ENCODE measurements at places on chromosomes 1 and 21. TPM values are rescaled to one million over a fixed set of nuclear protein-coding genes. Genes with fewer than 3 reads are reported as not detected.

The PTPN7 gene
- polyA plus RNA-seq = 0.98 TPM

DNA sequence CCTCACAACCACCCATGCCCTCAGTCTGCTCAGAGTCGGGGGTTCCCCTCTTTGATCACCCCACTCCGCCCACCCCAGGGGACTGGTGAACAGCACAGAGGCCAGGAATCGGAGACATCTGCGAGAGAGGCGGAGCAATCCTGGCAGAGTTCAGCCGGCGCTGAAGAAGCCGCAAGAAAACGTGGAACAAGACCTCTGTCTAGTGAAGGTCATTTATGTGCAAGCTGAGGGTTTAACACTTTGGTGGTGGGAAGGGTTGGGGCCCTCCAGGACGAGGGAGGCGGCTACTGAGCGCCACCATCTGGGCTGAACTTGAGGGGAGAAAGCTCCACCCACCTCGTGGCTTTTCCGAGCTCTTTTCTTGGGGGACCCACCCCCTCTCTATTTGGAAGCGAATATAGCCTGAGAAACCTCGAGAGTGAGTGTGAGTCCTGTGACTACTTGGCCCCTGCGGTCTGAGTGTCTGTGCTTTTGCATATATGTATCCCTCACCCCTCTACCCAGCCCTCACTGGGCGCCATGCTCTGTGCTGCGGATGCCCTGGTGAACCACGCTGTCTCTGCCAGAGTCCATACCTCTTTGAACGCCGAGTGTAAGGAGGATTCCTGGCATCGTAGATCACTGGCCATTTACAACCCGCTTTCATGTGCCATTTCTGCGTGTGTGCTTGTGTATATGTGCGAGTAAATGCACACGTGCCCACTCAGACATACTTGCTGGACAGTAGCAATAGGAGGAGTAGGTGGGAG, 1.2 kb upstream of the EPHA10 start:
- no peak for DNase-seq

The APCS gene
- polyA plus RNA-seq = not detected

DNA sequence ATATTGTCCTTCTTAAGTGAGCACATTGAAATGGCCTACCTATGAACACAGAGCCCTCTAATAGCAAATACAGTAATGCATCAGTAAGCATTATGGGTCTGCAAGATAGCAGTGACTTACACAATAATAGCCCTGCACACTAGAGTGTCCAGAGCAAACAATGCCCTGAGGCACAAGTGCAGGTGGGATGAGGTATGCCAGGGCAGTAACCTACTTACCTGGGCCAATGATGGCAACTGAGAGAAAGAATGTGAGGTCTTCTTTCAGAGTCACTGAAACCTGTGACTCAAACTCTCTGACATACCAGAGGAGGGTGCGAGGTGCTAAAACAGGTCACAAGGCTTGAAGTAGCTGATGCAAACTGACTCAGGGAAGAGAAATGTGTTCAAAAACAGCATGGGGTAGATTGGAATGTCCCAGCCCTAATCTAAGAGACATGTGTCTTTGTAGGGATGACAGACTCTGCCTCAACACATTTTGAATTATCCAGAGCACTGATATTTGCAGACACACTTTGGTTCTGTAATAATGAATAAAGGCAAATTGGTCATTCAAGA, 168.5 kb upstream of the RUNX1 start:
- no peak for DNase-seq

The MCOLN3 gene
- polyA plus RNA-seq = 5.7 TPM

GRCh38 chr1:67882196-67882958, 49.1 kb upstream of the GNG12 start:
- no peak for DNase-seq

GRCh38 chr1:236397173-236397759, 3.2 kb downstream of the EDARADD start:
- no peak for DNase-seq

The NBPF6 gene
- not detected for polyA plus RNA-seq

DNA sequence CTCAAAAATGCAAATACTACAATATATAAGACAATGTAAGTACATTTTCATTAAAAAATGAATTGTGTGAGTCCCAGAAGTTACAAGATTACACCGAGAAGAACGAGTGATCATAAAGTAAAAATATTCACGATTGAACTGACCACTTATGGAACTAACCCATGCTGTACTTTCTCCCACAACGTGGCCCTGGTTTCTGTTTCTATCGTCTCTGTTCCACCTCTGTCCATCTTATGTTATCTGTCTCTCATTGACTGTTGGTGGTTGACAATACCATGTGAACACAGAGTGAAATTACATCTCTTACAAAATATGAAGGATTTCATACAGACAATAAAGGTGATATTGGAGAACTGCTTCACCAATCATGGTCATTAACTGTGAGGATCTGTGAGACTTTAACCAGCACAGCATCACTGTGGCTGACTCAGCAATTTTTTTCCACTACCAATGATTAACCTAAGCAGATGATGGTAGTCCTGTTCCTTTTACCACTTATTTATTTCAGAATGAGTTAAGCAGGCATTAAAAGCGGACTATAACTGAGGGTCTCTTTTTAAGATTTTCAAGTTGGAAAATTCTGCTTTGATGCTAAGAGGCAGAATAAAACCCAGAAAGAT, 165.1 kb downstream of the TGFB2 start:
- DNase-seq = no peak

DNA sequence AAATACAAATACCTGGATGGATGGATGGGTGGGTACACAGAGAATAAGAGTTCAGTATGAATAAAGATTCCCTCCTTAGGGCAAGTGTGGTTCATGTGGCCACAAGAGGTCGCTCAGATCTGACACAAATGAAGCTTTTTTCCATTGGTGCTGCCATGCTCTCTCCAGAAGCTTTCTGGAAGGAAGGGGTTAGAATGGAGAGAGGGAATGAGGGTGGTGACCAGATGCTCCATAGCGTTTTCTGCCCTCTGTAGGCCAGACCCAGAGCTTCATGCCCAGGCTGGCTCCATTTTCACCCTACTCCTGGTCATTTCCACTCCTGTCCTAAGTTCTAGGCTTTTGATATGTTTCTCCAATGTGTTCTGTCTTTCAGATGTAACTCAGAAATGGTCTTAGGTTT, 3.3 kb upstream of the FCRL6 start:
- no peak for DNase-seq

The TP73 gene
- polyA plus RNA-seq = 0.60 TPM

The CLCA1 gene
- not detected for polyA plus RNA-seq

The ARTN gene
- 2.6 TPM for polyA plus RNA-seq

DNA sequence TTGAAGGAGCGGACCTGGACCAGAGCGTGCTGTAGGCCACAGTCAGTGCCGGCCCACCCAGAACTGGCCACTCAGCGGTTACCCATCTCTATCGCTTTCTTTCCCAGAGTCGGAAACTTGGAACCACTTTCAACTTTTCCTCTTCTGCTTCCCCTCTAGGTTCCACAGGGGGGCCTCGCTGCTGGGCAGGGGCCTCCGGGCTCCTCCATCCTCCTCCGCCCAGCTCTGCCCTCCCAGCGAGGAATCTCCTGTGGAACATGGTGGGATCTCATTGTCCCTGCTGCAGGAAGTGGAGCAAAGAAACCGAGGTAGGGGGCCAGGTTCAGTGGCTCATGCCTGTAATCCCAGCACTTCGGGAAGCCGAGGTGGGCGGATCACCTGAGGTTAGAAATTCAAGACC, 139.2 kb downstream of the ETS2 start:
- DNase-seq = no peak

The EXO1 gene
- 14.0 TPM for polyA plus RNA-seq

The KRTAP13-2 gene
- not detected for polyA plus RNA-seq

The NBL1 gene
- 33.7 TPM for polyA plus RNA-seq

The AK5 gene
- 4.4 TPM for polyA plus RNA-seq

- no peak for DNase-seq
Measured at GRCh38 chr1:45381243-45381642, 41.0 kb upstream of the MUTYH start.

DNA sequence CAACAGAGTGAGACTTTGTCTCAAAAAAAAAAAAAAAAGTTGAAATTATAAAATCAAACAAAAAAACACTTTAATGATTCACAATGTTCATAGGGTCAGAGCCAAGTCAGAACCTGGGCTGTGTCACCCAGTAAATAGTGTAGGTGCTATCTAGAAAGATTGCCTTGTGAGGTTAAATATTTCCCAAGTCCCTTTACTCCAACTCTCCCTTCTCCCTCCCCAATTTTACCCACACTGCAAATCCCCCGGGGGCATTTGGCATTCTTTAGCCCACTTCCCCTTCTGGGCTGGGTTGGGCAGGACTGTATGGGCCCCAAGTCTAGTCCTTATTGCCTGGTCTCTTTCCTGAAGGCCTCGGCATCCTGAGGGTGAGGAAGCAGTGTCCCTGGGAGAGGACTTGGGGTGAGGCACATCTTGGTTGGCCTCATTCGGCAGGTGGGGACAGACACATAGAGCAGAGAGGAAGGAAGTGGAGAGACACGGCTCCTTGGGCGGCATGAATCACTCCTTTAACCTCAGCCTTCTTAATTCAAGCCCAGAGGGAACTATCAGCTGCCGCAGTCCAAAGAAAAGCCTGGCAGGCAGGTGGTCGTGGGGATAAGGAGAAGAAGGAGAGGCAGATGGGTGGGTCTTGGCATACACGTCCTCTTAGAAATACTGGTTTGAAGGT, 8.2 kb downstream of the ADORA1 start:
- DNase-seq = no peak

The ATP1A2 gene
- 4.1 TPM for polyA plus RNA-seq

The AKT3 gene
- polyA plus RNA-seq = 22.6 TPM

DNA sequence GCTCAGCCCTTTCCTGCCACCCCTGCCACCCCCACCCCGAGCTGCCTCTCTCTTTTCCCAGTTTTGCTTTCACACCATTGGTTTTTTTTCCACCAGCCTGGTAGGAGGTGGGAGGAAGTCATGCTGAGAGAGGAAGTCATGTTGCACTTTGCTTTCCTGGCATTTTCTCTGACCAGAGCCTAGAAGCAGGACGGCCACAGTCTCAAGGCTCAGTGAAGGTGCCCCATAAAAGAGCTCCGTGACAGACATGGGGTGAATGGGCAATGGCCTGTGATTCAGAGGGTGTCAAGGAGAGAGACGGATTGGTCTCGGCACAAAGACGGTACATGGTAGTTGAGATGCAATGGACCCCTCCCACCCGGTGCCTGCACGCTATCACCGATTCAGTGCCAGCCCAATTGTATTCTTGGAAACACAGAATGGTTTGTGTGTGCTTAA, 42.1 kb upstream of the DMRTB1 start:
- no peak for DNase-seq

DNA sequence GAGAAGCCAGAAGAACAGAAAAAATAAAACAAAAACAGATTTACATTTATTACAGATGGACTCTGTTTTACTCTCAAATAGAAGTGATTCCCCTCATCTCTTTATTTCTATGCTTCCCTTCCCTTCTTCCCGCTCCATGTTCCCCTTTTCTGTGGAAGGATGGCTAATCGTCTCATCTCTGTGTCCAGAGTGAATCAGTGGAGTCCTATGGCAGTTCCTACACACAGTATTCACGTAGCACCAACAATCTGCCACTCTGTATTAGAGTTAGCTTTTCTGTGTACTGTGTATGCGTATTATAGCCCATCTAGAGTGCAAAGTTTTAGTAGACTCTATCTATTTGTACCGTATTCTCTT, 6.8 kb upstream of the ERO1B start:
- no peak for DNase-seq

The IL19 gene
- polyA plus RNA-seq = 0.82 TPM

The KLF17 gene
- not detected for polyA plus RNA-seq

The TEDDM1 gene
- 0.12 TPM for polyA plus RNA-seq

GRCh38 chr1:156103521-156103947, 11.0 kb upstream of the LMNA start:
- DNase-seq = no peak

DNA sequence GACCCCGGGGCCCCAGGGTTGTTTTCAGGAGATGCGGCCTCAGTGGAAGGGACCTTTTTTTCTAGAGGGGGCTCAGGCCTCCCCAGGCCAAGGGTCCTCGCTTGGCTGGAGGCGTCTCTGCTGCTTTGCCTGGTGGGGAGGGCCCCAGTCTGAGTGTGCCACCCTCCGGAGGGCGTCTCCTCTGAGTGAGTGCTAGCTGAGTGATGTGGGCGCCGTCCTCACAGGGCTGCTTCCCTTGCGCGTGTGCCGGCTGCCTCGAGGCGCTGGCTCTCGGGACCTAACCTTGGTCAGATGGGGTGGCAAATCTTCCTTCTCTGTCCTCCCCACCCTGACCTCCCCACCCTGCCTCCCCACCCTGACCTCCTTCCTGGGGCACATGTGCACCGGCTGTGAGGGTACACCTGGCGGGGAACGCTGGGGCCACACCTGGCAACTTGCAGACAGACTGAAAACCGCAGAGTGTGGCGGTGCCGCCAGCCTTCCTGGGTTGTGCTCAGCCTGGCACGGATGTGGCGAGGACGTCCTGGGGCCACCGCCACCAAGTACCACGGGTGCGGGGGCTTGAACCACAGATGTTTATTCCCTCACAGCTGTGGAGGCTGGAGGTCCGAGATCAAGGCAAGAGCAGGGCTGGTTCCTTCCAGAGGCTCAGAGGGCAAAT, 93.0 kb upstream of the TTC34 start:
- DNase-seq = no peak

DNA sequence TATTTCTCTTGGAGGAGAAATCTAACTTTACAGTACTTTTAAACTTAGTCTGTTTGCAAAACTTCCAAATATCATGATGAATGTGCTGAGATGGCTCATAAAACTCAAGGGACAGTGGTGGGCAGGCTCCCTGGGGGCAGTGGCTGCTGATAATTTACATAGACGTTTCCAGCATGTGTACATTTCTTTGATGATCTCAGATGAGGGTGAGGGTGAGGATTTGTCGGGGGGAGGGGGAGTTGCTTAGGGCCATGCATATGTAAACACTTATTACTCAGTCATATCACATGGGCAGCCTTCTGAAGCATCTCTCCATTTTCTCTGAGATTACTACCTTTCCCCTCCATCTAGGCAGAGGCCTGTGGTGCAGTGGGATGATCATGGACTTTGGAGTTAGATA, 152.9 kb upstream of the HMGB4 start:
- no peak for DNase-seq

The GCSAML gene
- polyA plus RNA-seq = 0.46 TPM

DNA sequence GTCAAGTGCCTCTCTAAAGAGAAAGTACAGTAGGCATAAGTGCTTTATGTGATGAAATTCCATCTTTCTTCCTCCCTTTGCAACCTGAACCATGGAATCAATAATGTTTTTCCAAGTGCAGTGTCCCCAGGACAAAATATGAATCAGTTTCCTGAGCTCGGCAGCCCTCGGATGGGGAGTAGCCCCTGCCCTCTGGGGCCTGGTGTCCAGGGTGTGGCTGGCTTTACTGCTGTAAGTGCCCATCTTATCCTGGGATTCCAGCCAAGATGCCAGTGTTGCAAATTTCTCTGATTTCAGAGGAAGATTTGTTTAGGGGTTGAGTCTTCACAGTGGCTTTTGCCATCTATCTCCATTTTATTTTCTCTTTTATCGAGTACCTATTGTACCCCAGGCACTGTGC, 40.5 kb upstream of the SRP9 start:
- no peak for DNase-seq

The CBS gene
- 48.3 TPM for polyA plus RNA-seq

GRCh38 chr1:229203030-229203751, 67.7 kb upstream of the RAB4A start:
- DNase-seq = no peak

GRCh38 chr1:22418312-22418711, 33.3 kb upstream of the ZBTB40 start:
- no peak for DNase-seq

- DNase-seq = no peak
Measured at GRCh38 chr1:112460615-112461014, 48.1 kb upstream of the WNT2B start.
